ENCODE measurements at places on chromosomes 5 and 9.

DNA sequence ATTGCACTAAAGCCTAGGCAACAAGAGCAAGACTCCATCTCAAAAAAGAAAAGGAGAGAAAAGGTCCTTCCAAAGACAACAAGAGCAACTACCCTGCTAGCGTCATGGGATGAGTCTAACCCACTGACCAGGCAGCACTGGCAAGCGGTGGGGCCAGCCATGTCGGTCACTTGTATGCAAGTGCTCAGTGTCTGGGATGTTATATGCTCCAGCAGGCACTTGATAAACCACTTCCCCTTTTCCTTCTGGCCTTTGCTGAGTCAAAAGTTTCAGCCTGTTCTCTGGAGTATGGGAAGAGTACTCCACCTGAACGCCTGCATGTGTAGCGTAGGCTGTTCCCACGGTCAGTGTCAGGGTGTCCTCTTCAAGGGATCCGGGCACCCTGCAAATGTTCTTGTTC, 9.2 kb upstream of the MXD3 start:
- DNase-seq, result no peak

- no peak for DNase-seq
Measured at GRCh38 chr5:20248118-20248517, 260.1 kb upstream of the CDH18 start.

DNA sequence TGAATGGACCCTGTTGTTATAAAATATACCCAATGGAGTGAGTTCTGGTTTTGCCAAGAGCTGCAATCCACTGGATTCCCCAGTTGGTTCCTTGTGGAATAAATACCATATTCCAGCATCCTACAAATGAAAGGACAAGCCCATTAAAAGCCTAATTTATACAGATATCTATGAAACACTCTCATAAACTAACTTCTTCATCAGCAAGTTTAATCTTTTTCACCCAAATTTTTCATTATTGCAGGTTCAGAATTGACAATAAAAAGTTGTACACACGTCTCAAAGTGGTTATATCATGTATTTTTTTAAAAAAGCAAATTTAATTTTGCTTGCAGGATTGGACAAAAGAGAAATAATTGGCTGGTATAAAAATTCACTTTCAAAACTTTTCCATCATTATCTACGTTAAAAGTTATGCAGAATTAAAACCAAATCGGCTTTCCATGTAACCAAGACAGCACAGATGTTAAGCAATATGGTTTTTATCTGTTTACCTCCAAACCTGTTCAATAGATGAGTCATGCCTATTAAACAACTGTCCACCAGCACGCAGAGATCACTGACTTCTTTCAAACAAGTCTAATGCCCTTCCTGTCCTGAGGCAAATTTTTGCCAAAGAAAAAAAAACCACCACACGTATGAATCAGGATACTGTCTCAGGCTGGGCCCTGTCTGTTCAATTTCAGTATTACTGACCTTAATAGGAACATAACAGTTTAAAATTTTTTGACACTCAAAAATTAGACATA, 42.5 kb downstream of the CEMIP2 start:
- DNase-seq, result no peak

DNA sequence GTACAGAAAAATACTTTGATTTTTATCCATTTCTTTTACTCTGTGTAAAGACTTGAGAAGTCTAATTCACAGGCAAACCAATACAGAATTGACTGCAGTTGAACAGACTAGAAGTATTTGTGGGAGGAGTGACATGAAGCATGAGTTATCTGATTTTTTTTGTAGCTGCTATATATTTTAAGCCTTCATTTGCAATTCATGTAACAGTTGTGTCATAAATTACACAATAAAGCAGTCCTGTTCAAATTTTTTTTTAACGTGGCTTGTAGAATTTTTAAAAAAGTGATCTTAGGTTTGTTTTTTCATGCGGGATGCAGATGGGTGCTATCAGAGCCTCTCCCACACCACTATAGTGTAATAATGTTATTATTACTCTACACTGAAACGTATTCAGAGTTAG, 2.9 kb upstream of the MAML1 start:
- no peak for DNase-seq

GRCh38 chr5:40137223-40137622, 542.5 kb upstream of the PTGER4 start:
- DNase-seq, result no peak

DNA sequence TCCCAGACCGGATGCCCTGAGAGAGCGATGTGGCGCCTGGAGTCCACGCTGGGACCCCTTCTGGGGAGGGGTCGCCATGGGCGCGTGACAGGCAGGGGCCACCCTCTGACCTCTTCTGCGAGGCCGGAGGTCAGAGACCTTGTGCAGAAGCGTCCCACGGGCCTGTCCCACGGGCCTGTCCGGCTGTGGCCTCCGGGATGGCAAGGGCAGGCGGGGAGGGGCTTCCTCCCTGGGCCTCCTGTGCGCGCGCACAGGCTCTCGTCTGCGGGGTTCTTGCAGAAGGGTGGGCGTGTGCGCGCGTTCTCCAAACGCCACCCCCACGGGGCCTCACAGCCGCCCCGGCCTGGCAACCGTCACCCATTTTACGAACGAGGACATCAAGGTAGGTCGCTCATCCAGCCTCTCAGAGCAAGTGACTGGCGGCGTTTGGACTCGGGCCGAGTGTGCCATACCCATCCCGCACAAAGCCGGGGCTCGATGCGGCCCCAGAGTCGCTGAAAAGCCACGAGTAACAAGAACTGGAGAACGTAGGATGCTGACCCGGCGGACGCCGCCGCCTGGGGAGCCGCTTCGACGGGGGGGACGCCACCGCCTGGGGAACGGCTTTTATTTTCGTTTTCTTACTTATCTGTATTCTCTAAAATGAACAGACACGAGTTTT, 897 bp downstream of the AHRR start:
- no peak for DNase-seq

Data from heart left ventricle (tissue), 16 donors.